ENCODE measurements at places on chromosomes 16 and 17. TPM values are rescaled to one million over a fixed set of nuclear protein-coding genes. Genes with fewer than 3 reads are reported as not detected.

Gene OTOP2
- not detected for total RNA-seq

GRCh38 chr17:28574526-28574925 lies 2.2 kb downstream of the ALDOC start:
- H3K27me3 ChIP-seq = no peaks in the 10 kb centered on the region
- H3K4me1 ChIP-seq = peaks cover 27% of the 10 kb centered on the region
- DNase-seq = no peak
- H3K36me3 ChIP-seq = no peaks in the 10 kb centered on the region
- no peak overlapping the region for H3K27ac ChIP-seq

DNA sequence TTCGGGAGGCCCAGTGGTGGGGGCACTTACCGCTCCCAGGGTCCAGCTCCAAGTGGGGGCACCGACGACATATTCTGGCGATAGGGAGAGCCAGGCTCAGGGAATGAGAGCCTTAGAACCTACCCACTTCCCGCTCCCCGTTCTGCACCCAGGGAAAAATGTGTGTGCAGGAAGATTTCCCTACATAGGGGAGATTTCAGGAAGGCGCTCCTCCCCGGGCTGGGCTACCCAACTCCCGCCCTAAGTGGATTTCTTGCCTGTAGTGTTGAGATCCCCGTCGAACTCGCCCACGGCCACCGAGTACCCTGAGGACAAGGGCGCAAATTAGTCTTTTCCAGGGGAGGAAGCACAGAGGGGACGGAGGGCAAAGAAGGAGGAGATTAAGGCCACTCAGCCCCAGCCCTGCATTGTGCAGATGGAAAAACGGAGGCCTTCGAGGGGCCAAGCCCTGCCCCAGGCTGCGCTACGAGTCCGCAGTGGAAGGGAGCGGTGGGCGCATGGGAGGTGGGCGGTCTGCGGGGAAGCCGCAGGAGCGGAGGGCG lies 5.1 kb downstream of the ITGA2B start:
- H3K36me3 ChIP-seq = no peaks in the 10 kb centered on the region
- H3K27me3 ChIP-seq = no peaks in the 10 kb centered on the region
- no peak overlapping the region for H3K27ac ChIP-seq
- H3K4me3 ChIP-seq = peak overlapping the region; percentile 50
- H3K4me1 ChIP-seq = peaks cover 18% of the 10 kb centered on the region
- DNase-seq = no peak

DNA sequence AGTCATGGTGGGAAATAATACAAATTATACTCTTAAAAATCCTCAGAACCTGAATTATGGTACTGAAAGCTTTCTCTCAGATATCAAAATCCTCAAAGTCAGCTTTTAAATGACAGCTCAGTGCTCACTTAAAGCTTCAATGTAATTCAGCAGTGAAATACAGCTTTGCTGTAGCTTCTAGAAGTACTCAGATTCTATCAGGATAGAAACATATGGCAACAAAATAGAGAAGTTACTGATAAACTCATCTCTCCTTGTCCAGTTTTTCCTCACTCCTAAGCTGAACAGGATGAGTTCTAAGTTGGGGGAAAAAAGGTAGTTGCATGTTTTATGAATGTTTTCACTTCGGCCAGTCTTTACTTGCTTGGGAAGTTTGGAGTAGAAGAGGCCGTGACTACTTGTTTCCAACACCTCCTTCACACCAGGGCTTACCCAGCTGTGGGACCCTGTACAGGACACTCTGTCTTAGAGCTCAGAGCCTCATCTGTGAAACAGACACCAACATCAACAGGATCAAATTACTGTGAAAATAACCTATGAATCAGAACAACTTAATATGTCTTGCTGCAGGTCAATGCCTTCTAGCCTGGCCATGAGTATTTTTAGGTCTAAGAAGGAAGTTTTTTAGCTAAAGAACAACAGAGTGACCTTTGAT lies 30.2 kb downstream of the OGFOD1 start:
- no peak overlapping the region for H3K27ac ChIP-seq
- no peaks in the 10 kb centered on the region for H3K4me1 ChIP-seq
- peaks cover 37% of the 10 kb centered on the region for H3K36me3 ChIP-seq
- no peak overlapping the region for H3K4me3 ChIP-seq
- DNase-seq = no peak
- no peaks in the 10 kb centered on the region for H3K27me3 ChIP-seq

DNA sequence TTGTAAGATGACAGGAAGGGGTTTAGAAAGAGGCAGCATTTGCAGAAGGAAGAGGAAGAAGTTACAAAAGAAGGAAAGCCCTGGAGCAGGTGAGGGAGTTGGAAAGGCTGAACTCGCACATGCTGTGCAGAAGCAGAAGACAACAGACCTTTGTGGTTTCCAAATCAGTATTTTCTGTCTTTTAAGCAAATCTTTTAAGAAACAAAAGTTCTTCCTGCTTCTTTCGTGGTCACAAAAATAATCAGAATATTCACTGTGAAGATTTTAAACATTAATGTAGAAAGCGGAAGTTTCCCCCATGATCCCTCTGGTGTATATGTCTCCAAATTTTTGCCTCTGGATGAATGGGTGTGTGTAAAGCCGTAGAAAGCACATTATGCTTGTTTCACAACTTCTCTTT lies 25.8 kb downstream of the ZNRF1 start:
- no peak overlapping the region for H3K4me3 ChIP-seq
- DNase-seq = no peak
- no peaks in the 10 kb centered on the region for H3K36me3 ChIP-seq
- H3K4me1 ChIP-seq = peaks cover 14% of the 10 kb centered on the region
- no peaks in the 10 kb centered on the region for H3K27me3 ChIP-seq

Gene RAP1GAP2
- total RNA-seq = 13.6 TPM

Gene NOTUM
- total RNA-seq = 0.89 TPM

Gene NTN1
- 2.6 TPM for total RNA-seq

Gene NPIPB6
- not detected for total RNA-seq

DNA sequence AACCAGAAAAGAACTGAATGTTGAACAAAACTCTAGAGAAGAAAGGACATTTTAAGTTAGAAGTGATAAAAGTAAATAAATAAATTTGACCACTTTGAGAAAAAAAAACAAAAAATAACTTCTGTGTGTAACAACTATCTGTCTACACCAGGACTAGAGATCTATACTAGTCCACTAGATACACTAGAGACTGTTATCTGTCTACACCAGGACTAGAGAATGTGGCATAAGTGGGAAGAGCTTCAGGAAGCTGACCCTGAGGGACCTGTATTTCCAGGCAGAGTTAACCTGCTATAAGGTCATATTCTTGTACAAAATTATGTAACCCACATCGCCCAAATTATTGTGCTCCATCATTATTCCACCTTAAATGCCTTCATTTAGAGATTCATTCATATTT lies 160.8 kb downstream of the SKAP1 start:
- no peak overlapping the region for H3K27ac ChIP-seq
- H3K27me3 ChIP-seq = no peaks in the 10 kb centered on the region
- DNase-seq = no peak
- no peaks in the 10 kb centered on the region for H3K36me3 ChIP-seq
- H3K4me1 ChIP-seq = no peaks in the 10 kb centered on the region
- H3K4me3 ChIP-seq = no peak overlapping the region

Gene CHST4
- not detected for total RNA-seq

Gene SCGB1C2
- total RNA-seq = not detected

DNA sequence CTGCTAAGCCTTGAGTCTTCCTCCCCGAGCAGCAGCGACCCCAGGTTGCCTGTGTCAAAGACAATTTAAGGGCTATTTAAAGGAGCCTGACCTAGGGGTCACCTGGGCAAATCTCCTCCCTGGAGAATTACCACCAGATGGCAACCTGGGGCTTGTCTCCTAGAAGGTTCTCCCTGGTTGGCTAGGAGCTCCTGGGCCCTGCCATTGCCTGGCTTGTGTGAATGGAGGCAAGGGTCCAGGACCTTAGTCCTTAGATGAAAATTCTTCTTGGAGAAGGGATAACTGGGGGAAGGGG lies 51.3 kb upstream of the TAC4 start:
- H3K27me3 ChIP-seq = no peaks in the 10 kb centered on the region
- H3K27ac ChIP-seq = no peak overlapping the region
- no peaks in the 10 kb centered on the region for H3K4me1 ChIP-seq

GRCh38 chr16:10608687-10609401 lies 28.4 kb upstream of the EMP2 start:
- no peaks in the 10 kb centered on the region for H3K36me3 ChIP-seq
- DNase-seq = peak; percentile 56
- no peak overlapping the region for H3K4me3 ChIP-seq
- no peaks in the 10 kb centered on the region for H3K27me3 ChIP-seq
- peaks cover 10% of the 10 kb centered on the region for H3K4me1 ChIP-seq

Gene SLC2A4
- total RNA-seq = 1.1 TPM

Gene PRSS53
- total RNA-seq = 3.8 TPM

Gene STUB1
- 121 TPM for total RNA-seq

- H3K27ac ChIP-seq = no peak overlapping the region
- DNase-seq = no peak
- H3K4me3 ChIP-seq = no peak overlapping the region
Measured at GRCh38 chr16:18855196-18855595, 53.8 kb upstream of the ARL6IP1 start.

GRCh38 chr16:11539641-11540050 lies 47.1 kb downstream of the LITAF start:
- no peak overlapping the region for H3K27ac ChIP-seq
- no peak overlapping the region for H3K4me3 ChIP-seq
- no peak for DNase-seq
- H3K4me1 ChIP-seq = no peaks in the 10 kb centered on the region
- no peaks in the 10 kb centered on the region for H3K36me3 ChIP-seq

GRCh38 chr17:6437466-6437865 lies 2.5 kb upstream of the AIPL1 start:
- H3K27ac ChIP-seq = no peak overlapping the region
- H3K4me1 ChIP-seq = no peaks in the 10 kb centered on the region
- no peak for DNase-seq
- H3K4me3 ChIP-seq = no peak overlapping the region
- no peaks in the 10 kb centered on the region for H3K36me3 ChIP-seq

Gene GRIN2A
- total RNA-seq = 0.30 TPM

- DNase-seq = no peak
- no peaks in the 10 kb centered on the region for H3K36me3 ChIP-seq
- H3K27me3 ChIP-seq = no peaks in the 10 kb centered on the region
Measured at GRCh38 chr16:50457423-50457822, 88.6 kb upstream of the BRD7 start.

DNA sequence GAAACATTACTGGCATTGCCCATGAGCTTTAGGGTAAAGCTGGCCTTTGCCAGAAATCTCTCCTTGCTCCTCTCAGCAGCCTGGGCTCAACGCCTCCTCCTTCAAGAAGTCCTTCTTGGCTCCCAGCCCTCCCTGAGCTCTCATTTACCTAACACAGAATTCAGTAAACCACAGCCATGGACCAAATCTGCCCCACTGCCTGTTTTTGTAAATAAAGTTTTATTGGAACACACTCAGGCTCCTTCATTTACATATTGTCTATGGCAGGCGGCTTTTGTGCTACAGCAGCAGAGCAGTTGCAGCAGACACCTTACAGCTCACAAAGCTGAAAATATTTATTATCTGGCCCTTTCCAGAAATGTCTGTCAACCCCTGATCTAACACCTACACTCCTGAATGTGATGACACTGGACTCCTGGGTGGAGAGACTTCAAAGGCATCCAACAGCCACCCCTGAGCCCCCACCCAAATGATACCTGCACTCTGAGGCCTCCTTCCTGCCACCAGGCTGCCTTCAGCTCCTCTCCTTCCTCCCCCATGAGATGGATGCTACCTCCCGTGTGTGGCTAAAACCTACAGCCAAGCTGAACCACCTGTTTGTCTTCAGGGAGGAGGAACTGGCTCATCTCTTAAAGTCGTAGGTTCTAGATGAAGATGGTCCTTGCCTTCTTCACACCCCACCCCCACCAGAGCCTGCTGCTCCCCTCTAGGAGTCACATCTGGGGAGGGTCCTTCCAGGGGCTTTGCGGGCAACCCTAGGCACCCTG lies 41.6 kb downstream of the PIMREG start:
- no peaks in the 10 kb centered on the region for H3K36me3 ChIP-seq
- no peak overlapping the region for H3K4me3 ChIP-seq
- DNase-seq = no peak
- no peaks in the 10 kb centered on the region for H3K27me3 ChIP-seq
- no peak overlapping the region for H3K27ac ChIP-seq
- H3K4me1 ChIP-seq = peaks cover 6% of the 10 kb centered on the region

Gene C16orf54
- 11.9 TPM for total RNA-seq

- no peaks in the 10 kb centered on the region for H3K4me1 ChIP-seq
- no peaks in the 10 kb centered on the region for H3K27me3 ChIP-seq
- H3K36me3 ChIP-seq = peaks cover 15% of the 10 kb centered on the region
- no peak overlapping the region for H3K27ac ChIP-seq
- H3K4me3 ChIP-seq = no peak overlapping the region
Measured at GRCh38 chr16:27444015-27444414, 42.0 kb downstream of the IL21R start.

DNA sequence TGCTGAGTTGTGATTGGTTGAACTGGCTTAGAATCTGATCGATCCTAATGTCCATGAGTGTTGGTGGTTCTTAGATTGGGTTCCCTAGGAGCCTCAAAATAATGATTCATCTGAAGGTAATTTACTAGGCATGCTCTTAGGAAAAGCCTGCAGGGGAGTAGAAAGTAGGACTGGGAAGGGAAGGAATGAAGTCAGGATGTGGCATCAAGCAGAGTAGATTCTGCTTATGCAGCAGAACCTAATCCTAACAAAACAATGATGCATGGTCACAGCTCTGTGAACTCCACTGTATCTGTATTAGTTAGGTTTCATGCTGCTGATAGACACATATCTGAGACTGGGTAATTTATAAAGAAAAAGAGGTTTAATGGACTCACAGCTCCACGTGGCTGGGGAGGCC lies 132.5 kb downstream of the HS3ST2 start:
- no peak overlapping the region for H3K27ac ChIP-seq
- no peaks in the 10 kb centered on the region for H3K36me3 ChIP-seq
- H3K4me1 ChIP-seq = peaks cover 8% of the 10 kb centered on the region
- H3K4me3 ChIP-seq = no peak overlapping the region

DNA sequence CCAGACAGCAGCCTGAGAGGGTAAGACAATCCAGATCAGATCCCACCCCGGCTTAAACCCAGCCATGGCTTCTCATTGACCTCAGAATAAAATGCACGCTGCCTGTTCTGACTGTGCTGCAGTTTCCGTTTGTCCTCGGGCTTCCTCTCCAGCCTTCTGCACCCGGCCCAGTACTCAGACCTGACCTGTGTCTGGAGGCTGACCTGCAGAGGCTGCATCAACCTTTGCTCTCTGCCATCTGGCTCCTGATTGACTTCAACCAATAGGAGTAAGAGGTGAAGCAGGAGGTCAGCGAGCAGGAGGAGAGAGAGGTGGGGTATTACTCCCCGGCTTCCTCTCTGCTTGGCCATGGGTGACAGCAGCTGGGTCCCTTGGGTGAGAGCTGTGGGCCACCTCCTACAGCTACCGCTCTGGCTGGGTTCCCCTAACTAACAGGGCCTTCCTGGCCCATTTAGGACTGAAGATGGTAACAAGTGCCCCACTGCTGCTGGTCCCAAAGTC lies 46.7 kb downstream of the C16orf82 start:
- H3K36me3 ChIP-seq = no peaks in the 10 kb centered on the region
- no peaks in the 10 kb centered on the region for H3K27me3 ChIP-seq
- no peak overlapping the region for H3K4me3 ChIP-seq
- H3K27ac ChIP-seq = no peak overlapping the region
- peaks cover 5% of the 10 kb centered on the region for H3K4me1 ChIP-seq

- no peaks in the 10 kb centered on the region for H3K36me3 ChIP-seq
- H3K4me1 ChIP-seq = peaks cover 15% of the 10 kb centered on the region
- no peak overlapping the region for H3K27ac ChIP-seq
- no peak for DNase-seq
- H3K27me3 ChIP-seq = no peaks in the 10 kb centered on the region
- H3K4me3 ChIP-seq = no peak overlapping the region
Measured at GRCh38 chr17:35932586-35932985, 2.0 kb upstream of the RDM1 start.
